ENCODE measurements at places on chromosomes 3 and 15.

GRCh38 chr3:105744202-105744601 lies 124.6 kb downstream of the CBLB start:
- no peak for DNase-seq

DNA sequence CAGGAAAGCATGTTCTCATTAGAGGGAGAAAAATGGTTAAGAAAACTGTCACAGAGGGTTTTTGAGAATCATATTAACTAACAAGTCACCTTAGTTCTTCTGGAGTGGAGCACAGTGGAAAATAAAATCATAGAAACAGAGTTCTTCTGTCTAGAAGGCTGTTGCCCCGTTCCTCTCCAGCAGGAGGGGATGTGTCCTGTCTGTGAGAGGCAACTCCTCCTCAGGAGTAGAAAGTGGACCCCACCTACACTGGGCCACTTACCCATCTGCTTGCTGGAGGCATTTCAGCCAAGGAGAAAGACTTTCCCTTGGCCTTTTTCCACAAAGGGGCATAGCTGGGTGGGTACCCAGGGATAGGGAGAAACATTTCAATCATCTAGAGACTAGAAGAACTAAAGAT lies 106.6 kb downstream of the SSR3 start:
- DNase-seq, result peak; percentile 32

DNA sequence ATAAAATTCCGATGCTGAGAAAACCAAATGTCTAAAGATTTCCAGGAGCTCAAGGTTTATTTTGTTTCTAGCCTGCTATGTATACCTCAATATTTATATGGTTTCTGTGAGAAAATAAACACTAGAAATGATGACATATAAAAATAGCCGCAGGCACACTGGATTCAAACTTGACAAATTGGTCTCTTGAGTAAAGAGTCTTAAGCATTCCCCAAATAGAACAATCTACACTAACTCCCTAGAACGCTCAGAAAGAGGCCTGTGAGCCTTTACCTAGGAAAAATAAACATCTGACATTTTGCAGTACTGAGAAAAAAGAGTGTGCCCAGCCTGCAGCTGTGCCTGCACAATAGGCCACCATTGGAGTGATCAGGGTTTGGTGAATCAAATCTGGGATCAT lies 75.2 kb downstream of the NEK10 start:
- peak; percentile 34 for DNase-seq

GRCh38 chr3:166211451-166211850 lies 374.2 kb upstream of the BCHE start:
- no peak for DNase-seq

- DNase-seq, result no peak
Observed at GRCh38 chr15:42954291-42954690, 33.7 kb upstream of the TTBK2 start.

DNA sequence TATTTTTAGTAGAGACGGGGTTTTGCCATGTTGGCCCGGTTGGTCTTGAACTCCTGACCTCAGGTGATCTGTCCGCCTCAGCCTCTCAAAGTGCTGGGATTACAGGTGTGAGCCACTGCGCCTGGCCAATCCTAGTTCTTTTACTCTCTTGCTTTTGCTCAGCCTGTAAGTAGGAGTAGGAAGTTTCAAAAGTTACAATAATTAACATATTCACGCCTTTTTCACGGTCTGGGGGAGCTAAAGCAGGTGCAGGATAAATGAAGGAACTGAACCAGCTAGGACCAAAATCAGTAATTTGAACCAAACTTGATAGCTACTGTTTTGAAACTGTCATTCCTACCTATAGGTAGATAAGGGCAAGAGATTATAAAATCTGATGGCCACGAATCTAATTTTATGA lies 98.5 kb downstream of the CACNA1D start:
- DNase-seq, result no peak

GRCh38 chr3:32557640-32558352 lies 12.9 kb downstream of the DYNC1LI1 start:
- no peak for DNase-seq

GRCh38 chr15:68580883-68581155 lies 2.0 kb downstream of the CORO2B start:
- DNase-seq, result no peak

GRCh38 chr3:70849911-70850699 lies 537.7 kb upstream of the MDFIC2 start:
- DNase-seq, result peak; percentile 97

DNA sequence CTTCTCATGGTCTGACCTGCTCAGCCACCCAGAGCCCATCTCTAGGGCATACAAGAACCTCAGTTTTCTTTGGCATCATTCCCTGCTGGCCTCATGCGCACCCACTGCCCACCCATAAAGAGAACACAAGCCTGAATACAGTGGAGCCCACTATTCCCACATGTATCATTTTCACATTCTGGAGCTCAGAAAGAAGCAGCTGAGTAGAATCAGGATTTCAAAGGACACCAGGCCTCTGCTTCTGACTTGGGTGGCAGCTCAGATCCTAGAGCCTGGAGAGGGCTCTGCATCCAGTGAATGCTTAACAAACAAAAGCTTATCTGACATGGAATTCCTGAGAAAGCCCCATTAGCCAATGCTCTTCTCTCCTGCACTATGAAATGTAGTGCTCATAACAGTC lies 34.7 kb downstream of the RBP2 start:
- no peak for DNase-seq

DNA sequence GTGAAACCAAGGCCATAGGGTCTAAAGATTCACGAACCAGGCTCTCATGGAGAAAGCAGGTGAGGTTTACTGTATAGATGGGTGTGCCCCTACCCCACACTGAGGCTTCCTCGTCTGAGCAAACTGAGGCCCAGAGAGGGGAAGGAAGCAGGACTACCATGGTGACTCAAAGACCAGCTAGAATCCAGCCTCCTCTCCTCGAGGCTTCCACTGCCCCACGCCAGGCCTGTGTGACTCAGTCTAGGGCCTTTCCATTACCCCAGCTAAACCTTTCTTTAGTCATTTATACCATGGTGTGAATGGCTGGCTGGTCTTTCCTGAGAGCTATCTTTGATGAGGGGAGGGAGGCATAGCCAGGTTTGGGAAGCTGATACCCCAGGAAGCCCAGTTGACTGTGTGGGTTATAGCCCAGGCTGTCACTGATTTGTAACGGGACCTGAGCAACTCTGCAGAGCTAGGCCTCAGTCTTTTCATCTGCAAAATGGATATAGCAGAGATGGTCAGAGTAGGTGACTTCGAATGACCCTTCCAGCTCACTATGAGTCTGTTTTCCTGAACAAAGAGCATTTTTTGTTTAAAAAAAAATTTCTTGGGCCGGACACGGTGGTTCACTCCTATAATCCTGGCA lies 3.0 kb upstream of the RHO start:
- peak; percentile 31 for DNase-seq

- DNase-seq, result peak; percentile 48
Observed at GRCh38 chr3:27659279-27660021, 62.7 kb downstream of the EOMES start.

DNA sequence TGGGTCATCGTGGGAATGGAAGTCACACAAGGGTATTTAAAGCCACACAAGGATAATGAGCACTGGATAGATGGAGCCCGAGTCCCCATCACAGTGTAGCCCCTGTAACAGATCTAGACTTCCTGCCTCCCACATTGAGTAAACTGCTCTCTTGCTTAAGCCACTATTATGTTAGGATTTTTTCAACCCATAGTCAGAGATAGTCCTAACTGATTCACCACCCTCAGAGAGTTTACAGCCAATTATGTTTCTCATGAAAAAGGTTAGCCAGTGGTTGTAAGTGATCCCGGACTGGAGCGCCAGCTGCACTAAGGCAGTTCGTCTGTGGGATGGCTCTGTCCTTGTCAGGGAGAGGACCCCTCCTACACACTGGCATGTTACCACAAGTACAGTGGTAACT lies 77.0 kb downstream of the KLF13 start:
- peak; percentile 57 for DNase-seq

DNA sequence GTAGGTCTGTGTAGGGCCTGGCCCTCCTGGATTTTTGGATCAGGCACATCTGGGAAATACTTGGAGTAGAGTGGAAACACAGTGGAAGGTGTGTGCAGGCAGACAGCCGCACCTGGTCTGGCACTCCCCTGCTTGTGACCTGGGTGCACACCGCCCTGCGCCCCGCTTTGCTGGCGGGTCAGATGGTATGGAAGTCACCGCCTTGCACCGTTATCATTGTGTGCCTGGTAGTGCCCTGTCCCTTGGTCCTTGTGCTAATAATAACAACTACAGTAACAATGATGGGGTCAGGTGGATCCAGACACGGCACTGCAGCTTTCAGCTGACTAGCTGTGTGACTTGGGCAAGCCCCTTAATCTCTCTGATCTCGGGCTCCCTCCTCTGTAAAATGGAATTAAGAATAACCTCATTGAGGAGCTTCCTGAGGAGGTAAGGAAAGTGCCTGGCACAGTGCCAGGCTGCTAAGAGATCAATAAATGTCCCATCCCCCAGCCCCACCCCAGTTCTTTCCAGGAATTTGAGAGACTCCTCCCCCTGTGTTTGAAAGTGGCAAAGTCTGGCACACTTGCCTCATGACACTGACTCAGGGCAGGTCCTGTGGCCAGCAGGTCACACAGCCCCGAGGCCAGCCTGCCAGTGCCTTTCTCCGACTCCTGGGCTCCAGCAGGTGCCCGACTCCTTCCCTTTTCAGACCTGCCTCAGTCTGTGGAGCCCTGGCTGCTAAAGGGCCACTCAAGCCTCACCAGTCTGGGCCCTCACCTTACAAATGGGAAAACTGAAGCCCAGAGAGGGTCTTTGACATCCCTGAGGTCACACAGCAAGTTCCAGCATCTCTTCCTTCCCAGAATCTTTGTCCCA lies 9.8 kb downstream of the ISG20 start:
- no peak for DNase-seq

DNA sequence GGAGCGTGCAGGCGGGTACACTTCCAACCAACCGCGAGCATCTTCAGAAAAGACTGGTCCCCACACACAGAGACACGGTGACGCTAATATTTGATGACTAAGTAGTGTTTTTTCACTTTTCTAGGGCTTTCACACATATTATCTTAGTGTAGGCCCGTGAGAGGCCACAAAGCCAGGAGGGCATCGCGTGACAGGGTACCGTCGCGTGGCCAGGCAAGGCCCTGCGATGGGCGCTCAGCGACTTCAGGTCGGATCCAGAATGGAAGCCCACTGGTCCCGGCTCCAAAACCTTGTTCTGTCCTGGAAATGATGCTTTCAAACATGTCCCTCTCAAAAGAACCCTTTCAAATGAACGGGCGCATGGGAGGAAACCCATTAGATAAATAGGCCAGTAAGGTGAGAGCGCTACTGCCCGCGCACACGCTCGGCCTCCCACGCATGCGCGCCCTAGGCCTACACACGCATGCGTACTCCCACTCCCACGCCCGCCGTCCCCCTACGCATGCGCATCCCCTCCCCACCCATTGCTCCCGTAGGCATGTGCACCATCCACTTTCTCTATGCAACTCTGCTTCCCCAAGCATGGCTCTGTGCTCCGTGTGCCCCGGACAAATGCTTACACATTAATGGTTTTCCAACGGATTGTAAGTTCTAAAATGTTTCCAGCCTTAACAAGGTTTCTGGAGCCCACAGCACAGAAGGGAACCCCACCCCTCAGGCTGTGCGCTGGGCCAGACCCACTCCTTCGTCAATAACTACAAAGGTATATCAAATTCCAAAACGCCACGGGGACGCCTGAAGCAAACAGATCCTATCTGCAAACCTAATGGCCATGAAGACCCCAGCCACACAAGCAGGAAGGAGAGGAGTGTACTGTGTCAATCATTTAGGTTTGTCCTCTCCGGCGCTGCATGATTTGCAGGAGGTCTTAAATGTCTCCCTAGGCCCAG lies 72.1 kb downstream of the OCA2 start:
- DNase-seq, result no peak

GRCh38 chr3:108610651-108611050 lies 21.1 kb downstream of the DZIP3 start:
- DNase-seq, result no peak

DNA sequence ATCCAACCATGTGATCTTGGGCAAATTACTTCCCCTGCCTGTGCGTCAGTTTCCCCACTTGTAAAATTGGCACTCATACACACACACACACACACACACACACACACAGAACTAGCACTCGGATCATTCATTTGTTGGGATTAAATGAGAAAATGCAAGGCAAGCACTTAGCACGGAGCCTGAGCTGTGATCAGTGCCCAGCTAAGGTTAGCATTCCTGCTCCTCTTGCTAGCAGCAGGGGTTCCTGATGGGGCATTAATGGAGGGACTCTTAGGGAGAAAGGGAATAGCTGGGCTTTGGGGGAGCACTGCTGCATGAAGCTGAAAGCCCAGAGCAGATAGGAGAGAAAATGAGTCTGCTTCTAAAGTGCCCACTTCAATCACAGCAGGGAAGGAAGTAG lies 187.7 kb upstream of the C2CD4B start:
- no peak for DNase-seq

DNA sequence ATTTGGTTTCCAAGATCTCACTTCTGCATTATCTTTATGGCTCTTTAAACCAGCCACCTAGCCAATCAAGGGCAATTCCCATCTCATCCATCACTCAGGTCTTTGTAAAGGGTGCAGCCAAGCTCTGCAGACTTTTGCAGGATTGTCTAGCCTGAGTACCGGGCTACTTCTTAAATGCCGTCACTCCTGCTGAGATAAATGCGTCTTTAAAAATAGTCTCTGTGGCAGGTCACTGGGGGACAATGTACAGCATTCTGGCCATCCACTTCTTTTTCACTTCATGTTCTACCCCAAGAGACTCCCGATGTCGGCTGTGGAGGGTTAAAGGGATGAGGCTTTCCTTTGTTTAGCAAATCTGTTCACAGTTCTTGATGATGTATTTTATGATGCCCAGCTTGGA lies 194.7 kb downstream of the SV2B start:
- no peak for DNase-seq

DNA sequence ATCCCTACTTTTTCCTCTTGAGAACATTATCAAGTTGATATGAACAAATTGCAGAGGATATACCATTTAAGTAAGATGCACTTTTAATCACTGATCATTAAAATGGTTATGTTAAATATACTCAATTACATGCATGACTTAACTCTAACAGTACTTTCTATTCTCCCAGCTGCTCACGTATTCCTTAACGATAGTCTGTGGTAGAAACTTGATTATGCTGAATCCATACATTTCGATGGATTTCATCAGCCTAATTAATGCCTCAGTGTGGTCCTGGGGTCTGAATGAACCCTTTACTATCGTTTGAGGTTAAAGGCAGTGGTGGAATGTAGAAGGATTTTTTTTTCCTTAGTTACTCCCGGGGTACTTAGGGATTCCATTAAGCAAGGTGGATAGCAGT lies 18.6 kb downstream of the SOX2 start:
- no peak for DNase-seq

- no peak for DNase-seq
Observed at GRCh38 chr3:192864941-192865340, 52.7 kb downstream of the MB21D2 start.
